ENCODE measurements at places on chromosomes 1 and 21.

GRCh38 chr1:76330991-76331603 is 256.6 kb downstream of the ST6GALNAC3 start:
- DNase-seq, result peak; percentile 52

DNA sequence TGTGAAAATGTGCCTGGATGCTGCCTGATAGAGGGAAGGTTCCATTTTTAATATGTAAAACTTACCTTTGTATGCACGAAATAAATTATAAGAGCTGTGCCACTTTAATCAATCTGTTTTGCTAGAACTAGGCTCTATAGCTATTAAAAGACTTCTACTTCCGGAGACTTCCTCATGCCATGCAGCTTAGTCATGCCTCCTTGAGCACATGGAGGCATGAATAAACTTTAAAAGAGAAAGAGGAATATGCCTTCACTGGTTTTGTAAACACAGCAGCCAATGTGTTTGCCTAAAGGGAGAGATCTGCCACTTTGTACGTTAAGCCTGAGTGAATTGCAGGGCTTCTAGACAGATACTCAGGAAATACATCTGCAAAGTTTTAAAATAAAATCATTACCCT is 604.6 kb downstream of the LRRIQ3 start:
- no peak for DNase-seq

- peak; percentile 21 for DNase-seq
Measured at GRCh38 chr1:112956544-112957132, 642 bp upstream of the SLC16A1 start.

DNA sequence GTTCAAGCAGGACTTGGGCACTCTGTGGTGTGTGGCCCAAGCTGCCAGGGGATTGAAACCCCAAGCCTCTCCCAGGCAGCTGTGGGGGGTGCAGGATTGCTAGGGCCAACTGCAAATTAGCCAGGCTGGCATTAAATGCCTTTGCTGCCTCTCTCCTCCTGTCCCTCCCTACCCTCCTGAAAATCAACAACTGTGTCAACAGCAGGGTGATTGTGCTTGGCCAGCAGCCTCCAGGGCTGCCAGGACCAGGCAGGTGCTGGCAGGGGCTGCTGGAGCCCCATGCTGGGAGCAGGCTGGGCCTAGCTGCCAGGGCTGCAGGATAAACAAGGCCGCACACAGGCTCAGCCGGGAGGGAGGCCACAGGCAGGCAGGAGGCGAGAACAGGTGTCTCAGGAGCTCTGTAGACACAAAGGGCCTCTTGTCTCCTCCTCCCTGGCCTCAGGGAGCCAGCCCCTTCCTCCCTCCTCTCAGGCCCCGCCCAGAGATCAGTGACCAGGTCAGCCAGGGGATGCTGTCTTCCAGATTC is 11.4 kb downstream of the SOX13 start:
- peak; percentile 99 for DNase-seq

- DNase-seq, result no peak
Measured at GRCh38 chr1:85494904-85495266, 29.9 kb upstream of the DDAH1 start.

DNA sequence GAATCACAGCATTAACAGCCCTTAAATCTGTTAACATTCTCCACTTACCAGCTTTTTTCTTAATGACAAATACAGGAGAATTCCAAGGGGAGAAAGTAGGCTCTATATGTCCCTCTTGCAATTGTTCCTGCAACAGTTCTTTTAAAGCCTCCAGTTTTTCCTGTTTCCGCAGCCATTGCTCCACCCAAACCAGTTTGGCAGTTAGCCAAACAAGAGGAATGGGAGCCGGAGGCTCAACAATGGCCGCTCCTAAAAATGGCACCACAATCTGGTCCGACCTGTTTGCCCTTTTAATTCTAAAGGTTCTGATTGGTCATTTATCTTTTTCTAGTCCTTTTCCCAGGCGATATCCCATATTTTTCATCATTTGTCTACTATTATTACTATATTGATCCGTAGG is 14.0 kb upstream of the L1TD1 start:
- no peak for DNase-seq

DNA sequence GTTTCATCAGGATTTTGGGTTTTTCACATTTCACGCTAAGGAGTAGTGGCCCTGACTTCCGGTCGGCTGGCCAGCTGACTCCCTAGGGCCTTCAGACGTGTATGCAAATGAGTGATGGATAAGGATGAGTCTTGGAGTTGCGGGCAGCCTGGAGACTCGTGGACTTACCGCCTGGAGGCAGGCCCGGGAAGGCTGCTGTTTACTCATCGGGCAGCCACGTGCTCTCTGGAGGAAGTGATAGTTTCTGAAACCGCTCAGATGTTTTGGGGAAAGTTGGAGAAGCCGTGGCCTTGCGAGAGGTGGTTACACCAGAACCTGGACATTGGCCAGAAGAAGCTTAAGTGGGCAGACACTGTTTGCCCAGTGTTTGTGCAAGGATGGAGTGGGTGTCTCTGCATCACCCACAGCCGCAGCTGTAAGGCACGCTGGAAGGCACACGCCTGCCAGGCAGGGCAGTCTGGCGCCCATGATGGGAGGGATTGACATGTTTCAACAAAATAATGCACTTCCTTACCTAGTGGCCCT is 23.1 kb upstream of the TNFRSF1B start:
- DNase-seq, result no peak

DNA sequence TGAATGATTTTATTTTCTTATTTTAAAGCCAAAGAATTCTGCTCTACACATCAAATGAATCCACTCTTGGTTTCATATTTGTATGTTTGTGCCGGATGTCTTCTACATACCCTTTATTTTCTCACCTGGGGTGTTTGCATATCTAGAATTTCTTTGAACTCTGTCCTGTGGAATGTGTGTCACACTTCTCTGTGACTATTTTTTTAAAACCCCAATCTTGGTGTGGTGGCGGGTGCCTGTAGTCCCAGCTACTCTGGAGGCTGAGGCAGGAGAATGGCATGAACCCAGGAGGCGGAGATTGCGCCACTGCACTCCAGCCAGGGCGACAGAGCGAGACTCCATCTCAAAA is 35.4 kb downstream of the CENPF start:
- no peak for DNase-seq

- DNase-seq, result no peak
Measured at GRCh38 chr1:244952940-244953339, 88.6 kb upstream of the HNRNPU start.

- no peak for DNase-seq
Measured at GRCh38 chr1:3740042-3740441, 12.2 kb upstream of the CCDC27 start.

GRCh38 chr1:186845576-186846210 is 16.9 kb downstream of the PLA2G4A start:
- no peak for DNase-seq

- DNase-seq, result peak; percentile 8
Measured at GRCh38 chr1:116002781-116003420, 26.6 kb downstream of the SLC22A15 start.

DNA sequence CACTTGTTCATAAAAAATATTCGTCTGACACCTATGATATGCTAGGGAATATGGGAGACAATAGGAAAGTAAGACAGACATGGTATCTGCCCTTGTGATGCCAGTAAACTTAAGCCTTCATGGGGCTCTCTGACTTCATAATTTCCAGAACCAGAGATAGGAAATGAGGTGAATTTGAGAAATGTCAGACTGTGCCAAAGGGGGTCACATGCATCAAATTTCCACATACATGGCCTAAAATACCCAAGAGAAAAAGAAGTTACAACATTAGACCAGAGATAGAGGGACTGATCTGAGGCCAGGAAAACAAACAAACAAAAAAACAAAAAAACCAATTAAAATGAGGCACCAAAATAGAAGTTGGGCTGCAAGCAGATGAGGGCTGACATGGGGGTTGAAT is 75.7 kb downstream of the DISC1 start:
- DNase-seq, result no peak

GRCh38 chr1:233366575-233366974 is 39.1 kb downstream of the MAP3K21 start:
- no peak for DNase-seq

DNA sequence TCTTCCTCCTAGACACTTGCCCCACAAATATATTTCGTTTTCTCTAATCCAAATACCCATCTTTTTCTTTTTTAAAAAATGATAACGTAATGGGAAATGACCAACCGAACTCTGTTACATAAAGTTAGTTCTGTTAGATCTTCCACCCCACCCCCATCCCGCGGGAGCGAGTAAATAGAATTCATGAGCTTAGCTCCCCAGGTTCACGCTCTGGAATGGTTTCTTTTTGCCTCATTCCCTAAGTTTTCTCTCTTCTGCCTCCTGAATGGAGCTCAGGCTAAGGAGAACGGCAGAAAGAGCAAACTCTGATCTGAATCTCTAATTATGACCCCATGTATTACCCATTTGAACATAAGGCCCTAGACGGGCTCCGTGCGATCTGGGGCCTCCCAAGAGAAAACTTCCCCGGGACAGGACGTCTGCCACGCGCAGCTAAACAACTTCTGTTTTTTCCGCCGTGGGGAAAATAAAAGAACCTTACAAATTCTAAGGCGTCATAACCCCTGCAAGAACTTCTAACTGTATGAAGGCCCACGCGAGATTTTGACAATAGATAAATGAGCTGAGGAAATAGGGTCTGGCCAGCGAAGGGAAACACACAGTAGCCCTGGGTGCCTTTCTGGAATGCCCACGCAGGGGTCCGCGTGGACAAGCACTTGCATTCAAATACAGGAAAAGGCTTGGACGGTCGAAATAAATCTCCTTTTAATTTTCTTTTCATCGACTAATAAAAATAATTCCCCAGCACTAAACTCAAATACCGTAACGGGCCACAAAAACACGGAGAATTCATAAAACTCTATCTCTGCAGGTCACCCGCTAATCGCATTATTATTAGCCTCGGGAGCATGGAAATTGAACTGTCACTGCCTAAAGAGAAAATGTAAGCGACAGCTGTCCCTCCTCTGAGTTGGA is 2.2 kb downstream of the TBX15 start:
- no peak for DNase-seq

DNA sequence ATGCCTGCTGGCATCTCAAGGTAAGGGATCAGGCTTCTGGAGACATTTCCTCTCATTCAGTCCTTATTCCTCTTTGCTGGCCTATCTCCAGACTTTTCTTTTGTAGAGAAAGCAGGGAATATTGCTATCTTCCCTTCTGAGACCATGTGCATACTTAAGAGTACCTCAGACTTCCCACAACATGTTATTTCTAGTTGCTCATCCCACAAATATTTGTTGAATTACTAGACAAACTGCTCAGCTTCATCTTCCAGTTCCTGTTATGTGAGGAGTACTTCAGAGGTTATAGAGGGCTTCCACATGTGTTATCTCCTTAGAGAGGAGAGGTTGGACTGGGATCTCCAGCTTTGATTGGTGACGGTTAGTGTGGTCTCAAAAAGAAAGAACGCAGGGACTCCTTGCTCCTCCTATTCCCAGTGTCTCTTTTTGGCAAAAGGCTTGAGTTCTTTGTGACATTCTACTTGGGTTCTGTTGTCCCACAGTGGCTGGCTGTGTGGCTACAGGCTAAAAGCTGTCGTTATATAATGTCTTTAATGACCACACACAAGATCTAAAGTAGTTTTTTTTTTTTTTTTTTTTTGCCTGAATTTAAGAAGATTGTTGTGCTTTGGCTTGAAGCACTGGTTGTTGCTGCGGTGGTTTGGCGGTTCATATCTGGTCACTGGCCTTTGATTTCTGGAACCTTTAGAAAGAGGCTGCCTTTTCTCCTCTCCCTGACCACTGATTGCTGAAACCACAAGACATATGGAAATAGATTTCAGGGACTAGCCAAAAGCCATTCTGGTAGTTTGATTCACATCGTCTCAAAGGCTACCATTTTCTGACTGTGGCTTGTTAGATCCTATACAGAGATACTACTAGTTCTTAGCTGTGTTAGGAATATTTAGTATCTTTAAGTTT is 78.7 kb downstream of the FGGY start:
- no peak for DNase-seq

GRCh38 chr1:67544921-67545320 is 114.7 kb upstream of the SERBP1 start:
- no peak for DNase-seq

- no peak for DNase-seq
Measured at GRCh38 chr1:167943541-167943940, 6.7 kb upstream of the MPC2 start.

GRCh38 chr1:46717654-46718053 is 1.3 kb downstream of the EFCAB14 start:
- DNase-seq, result no peak

DNA sequence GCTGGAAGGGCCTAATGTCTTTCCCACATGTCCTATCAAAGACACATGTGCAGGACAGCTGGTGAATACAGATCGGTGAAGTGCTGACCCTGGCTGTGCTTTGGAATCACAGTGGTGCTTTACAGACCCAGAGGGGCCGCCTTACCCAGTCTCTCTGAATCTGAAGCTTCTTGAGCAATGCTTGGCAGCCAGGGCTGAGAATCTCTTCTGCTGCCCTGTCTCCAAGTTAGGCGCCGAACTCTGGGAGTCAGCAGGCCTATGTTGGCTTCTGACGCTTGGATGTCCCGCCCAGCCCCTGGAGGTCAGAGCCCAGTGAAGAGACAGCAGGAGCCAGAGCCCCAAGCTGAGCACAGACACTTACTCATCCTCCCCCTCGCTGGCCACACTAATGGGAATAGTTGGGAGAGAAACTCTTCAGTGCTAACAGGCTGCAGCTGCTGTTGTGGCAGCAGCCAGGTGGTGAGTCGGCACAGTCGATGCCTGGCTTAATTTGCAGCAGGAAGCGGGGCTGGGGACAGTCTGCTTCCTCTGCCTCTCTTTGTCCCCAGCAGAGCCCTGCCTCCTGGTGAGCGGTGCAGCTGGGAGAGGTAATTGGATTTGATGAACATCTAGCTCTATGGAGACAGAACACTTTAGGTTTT is 68.1 kb downstream of the URB2 start:
- DNase-seq, result peak; percentile 94

- no peak for DNase-seq
Measured at GRCh38 chr1:67882196-67882958, 49.1 kb upstream of the GNG12 start.

GRCh38 chr1:78003882-78004718 is 639 bp upstream of the DNAJB4 start:
- no peak for DNase-seq

GRCh38 chr1:230099465-230099864 is 32.4 kb downstream of the GALNT2 start:
- DNase-seq, result no peak

DNA sequence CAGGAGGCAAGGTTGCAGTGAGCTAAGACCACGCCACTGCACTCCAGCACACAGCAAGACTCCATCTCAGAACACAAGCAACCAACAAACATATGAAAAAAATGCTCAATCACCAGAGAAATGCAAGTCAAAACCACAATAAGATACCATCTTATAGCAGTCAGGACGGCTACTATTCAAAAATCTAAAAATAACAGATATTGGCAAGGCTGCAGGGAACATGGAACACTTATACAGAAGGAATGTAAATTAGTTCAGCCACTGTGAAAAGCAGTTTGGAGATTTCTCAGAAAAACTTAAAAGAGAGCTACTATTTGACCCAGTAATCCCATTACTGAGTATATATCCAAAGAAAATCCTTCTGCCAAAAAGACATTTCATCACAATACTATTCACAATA is 27.6 kb upstream of the POGK start:
- no peak for DNase-seq

- DNase-seq, result no peak
Measured at GRCh38 chr21:45003331-45004058, 63.7 kb downstream of the SLX9 start.

GRCh38 chr1:109113590-109114341 is at the start of gene ELAPOR1:
Gene ELAPOR1, plus strand, starts transcription at chr1:109114115. Its CDS starts 69 bp downstream, at chr1:109114184.
- peak; percentile 96 for DNase-seq

- DNase-seq, result no peak
Measured at GRCh38 chr1:116489231-116489697, 81.6 kb downstream of the CD58 start.

GRCh38 chr21:17708522-17709265 is 96.0 kb upstream of the BTG3 start:
- DNase-seq, result no peak

- no peak for DNase-seq
Measured at GRCh38 chr1:2526824-2527555, 594 bp upstream of the PANK4 start.
